ENCODE measurements at places on chromosomes 16 and 17. TPM values are rescaled to one million over a fixed set of nuclear protein-coding genes. Genes with fewer than 3 reads are reported as not detected.

- no peak overlapping the region for H3K27ac ChIP-seq
- no peaks in the 10 kb centered on the region for H3K27me3 ChIP-seq
- no peak for DNase-seq
- no peak overlapping the region for H3K4me3 ChIP-seq
- H3K36me3 ChIP-seq, result no peaks in the 10 kb centered on the region
Observed at GRCh38 chr16:85728879-85729278, 22.0 kb downstream of the C16orf74 start.

DNA sequence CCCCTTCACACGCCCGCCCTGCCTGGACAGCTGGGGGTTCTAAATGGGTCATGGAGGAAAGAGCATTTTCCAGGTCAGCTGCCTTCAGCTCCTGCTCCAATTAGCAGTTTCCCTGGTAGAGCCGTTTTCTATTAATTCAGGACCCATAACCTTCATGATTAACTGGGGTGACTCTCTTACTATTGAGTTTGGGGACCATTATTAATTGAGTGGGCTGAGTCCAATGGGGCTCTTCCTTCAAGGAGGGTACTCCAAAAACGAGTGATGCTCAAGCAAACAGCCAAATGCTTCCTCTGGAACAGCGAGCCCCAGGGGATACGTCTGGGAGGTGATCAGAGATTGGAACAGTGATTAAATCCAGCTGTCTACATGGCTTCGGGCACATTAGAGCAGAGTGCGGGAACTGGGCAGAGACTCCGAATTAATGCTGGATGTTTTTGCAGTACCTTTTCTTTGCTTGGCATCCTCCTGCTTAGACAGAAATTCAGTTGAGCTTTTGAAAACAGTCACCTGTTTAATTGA lies 68.1 kb upstream of the CACNG3 start:
- H3K4me3 ChIP-seq, result no peak overlapping the region
- H3K4me1 ChIP-seq, result peaks cover 29% of the 10 kb centered on the region
- H3K27me3 ChIP-seq, result no peaks in the 10 kb centered on the region
- H3K27ac ChIP-seq, result peak overlapping the region; percentile 33

- no peaks in the 10 kb centered on the region for H3K27me3 ChIP-seq
- no peak overlapping the region for H3K4me3 ChIP-seq
- peaks cover 24% of the 10 kb centered on the region for H3K4me1 ChIP-seq
- DNase-seq, result no peak
- no peaks in the 10 kb centered on the region for H3K36me3 ChIP-seq
- peak overlapping the region; percentile 62 for H3K27ac ChIP-seq
Observed at GRCh38 chr17:76528156-76528527, 9.4 kb downstream of the CYGB start.

GRCh38 chr17:28763804-28764266 lies 20.0 kb downstream of the TRAF4 start:
- peaks cover 14% of the 10 kb centered on the region for H3K36me3 ChIP-seq
- no peak overlapping the region for H3K27ac ChIP-seq
- no peaks in the 10 kb centered on the region for H3K27me3 ChIP-seq
- no peak overlapping the region for H3K4me3 ChIP-seq
- DNase-seq, result peak; percentile 86
- peaks cover 8% of the 10 kb centered on the region for H3K4me1 ChIP-seq

DNA sequence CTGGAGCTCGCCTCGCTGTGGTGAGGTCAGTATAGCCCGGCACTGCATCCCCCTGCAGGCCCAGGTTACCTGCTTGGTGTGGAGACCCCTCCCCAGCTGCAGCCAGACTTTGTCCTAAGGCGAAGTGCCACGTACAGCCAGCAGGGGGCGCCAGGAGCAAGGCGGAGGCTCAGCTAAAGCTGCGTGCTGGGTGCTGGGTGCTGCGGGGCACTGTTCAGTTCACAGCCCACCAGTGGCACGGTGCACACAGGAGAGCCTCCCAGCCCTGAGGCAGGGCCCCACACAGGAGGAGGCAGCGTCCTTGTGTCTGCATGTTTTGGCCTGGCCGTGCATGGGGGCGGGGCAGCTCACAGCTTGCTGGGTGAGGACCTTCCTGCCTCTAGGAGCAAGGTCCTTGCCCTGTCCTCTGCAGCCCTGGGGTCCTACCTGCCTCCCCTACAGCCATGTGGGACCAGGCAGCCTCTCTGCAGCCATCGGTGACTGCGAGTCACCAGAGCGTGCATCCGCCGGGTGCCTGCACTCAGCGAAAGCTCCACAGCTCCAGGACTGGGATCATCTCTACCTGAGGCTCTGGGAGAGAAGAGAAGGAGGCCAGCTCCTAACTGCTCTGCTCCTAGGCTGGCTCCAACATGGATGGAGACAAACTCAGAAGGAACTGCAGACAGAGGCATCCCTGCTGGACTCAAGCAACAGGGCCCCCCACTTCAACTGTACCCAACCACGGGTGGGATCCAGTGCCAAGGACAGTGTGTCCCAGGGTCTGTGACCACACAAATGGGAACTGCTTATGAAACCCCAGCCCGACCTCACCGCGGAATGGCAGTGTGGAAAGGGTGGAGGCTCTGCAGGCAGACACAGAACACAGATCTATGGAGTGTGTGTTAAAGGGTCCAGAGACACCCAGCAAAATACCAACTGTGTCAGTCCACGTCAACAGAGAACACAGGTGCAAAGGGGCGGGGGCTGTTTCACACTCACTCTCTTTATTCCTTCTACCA lies 19.0 kb downstream of the SLC7A5 start:
- no peaks in the 10 kb centered on the region for H3K27me3 ChIP-seq
- peaks cover 24% of the 10 kb centered on the region for H3K36me3 ChIP-seq
- DNase-seq, result peak; percentile 84
- peaks cover 37% of the 10 kb centered on the region for H3K4me1 ChIP-seq
- peak overlapping the region; percentile 54 for H3K27ac ChIP-seq
- no peak overlapping the region for H3K4me3 ChIP-seq

DNA sequence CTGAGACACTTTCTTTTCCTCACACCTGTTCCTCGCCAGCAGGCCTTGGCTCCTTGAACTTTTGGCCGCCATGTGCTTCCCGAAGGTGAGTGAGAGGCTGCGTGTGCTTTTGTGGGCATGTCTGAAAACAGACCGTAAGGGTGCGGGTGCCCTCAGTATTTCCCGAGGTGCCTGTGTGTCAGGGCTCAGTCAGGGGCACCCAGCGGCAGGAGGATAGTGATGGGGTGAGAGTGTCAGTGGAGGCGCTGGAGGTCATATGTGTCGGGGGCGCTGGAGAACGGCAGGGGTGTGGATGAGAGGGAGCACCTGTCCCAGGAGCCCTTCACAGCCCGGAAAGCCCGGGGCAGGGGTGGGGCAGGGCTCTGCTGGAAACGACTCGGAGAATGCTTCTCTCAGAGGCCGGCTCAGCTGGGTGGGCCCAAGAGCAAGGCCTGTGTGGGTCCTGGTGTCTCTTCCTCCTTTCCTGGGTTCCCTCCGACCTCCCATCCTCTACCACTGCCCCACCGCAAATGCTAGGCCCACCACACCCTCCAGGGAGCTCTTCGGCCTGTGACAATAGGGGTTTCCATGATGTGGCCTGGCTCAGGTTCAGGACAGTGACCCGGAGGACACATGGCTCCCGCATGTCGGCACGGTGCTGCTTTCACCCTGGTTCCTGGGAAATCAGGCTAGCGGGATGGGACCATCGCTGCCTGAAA lies 451 bp downstream of the IL32 start:
- H3K4me3 ChIP-seq, result peak overlapping the region; percentile 100
- peaks cover 52% of the 10 kb centered on the region for H3K36me3 ChIP-seq
- H3K27ac ChIP-seq, result peak overlapping the region; percentile 97
- no peak for DNase-seq

GRCh38 chr17:251531-251930 lies 70.1 kb upstream of the DOC2B start:
- peak; percentile 3 for DNase-seq
- H3K4me1 ChIP-seq, result no peaks in the 10 kb centered on the region
- no peaks in the 10 kb centered on the region for H3K27me3 ChIP-seq
- no peak overlapping the region for H3K4me3 ChIP-seq
- H3K27ac ChIP-seq, result no peak overlapping the region

DNA sequence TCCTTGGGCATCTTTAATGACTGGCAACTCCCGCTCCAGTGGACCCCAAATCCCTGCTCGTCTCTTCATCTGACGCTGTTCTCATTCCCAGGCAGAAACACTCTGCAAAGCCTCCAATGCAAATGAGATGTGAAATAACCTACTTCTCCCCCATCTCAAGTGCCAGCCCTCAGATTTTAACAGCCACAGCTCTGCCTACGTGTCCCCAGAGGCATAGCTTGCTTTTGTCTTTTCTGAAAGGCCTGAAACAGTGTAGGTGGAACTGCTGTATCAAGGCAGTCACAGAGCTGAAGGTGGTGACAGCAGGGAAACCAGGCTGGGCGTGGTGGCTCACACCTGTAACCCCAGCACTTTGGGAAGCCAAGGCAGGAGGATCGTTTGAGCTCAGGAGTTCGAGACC lies 14.7 kb downstream of the RPH3AL start:
- no peaks in the 10 kb centered on the region for H3K4me1 ChIP-seq
- no peak for DNase-seq
- H3K27ac ChIP-seq, result no peak overlapping the region
- H3K36me3 ChIP-seq, result no peaks in the 10 kb centered on the region

GRCh38 chr16:81376880-81377279 lies 62.1 kb downstream of the GAN start:
- H3K27me3 ChIP-seq, result no peaks in the 10 kb centered on the region
- no peak overlapping the region for H3K27ac ChIP-seq
- peaks cover 6% of the 10 kb centered on the region for H3K4me1 ChIP-seq
- H3K4me3 ChIP-seq, result no peak overlapping the region
- no peak for DNase-seq
- H3K36me3 ChIP-seq, result peaks cover 5% of the 10 kb centered on the region

DNA sequence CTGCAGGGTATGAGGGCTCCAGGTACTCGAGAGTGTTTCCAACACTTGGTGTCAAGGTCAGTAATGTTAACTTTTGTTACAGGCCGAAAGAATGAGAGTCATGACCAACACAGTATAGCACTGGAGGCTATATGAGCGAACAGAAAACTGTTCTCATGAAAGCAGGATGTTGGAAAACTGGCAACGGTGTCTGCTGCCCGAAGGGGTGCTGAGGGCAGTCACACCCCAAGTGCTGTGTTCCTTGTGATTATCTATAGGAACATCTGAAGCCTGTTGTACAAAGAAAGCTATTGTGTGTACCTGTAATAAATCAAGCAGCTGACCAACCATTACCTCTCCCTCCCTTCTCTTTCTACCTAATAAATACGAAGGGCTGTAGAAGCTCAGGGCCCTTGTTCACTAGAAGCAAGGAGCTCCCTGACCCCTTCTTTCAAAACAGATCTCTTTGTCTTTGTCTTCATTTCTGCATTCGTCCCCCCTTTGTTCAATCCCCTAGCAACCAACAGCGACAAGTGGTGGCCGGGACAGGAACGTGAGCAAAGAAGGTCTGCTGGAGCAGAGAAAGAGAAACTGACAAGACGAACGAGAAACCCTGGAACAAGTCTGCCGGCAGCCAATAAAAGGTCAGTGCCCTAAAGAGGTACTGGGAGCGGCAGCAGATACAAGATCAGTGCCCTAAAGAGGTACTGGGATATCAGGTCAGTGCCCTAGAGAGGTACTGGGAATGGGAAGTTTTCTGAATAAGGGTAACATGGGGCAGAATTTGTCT lies 7.6 kb downstream of the CD300LD start:
- no peaks in the 10 kb centered on the region for H3K36me3 ChIP-seq
- H3K4me3 ChIP-seq, result no peak overlapping the region
- no peak overlapping the region for H3K27ac ChIP-seq
- DNase-seq, result no peak
- H3K27me3 ChIP-seq, result no peaks in the 10 kb centered on the region

GRCh38 chr16:86143666-86144065 lies 244.7 kb downstream of the IRF8 start:
- no peaks in the 10 kb centered on the region for H3K36me3 ChIP-seq
- H3K4me3 ChIP-seq, result no peak overlapping the region
- DNase-seq, result no peak

Gene KRTAP1-5
- not detected for total RNA-seq

Gene SECTM1
- total RNA-seq, result 16.4 TPM

Gene PSMC3IP
- 18.5 TPM for total RNA-seq

Gene MT1E
- total RNA-seq, result 100 TPM

Gene FTO
- 44.2 TPM for total RNA-seq

All from activated CD4-positive, alpha-beta T cell treated with anti-CD3 and anti-CD28 coated beads, Interleukin-2, amount 10 ng/mL, durations not matched to agents 7 days and 5 days (primary cell).